ENCODE measurements at places on chromosomes 7 and 10. TPM values are rescaled to one million over a fixed set of nuclear protein-coding genes. Genes with fewer than 3 reads are reported as not detected.

KIAA1217 gene
- 0.70 TPM for total RNA-seq

WEE2 gene
- not detected for total RNA-seq

DNA sequence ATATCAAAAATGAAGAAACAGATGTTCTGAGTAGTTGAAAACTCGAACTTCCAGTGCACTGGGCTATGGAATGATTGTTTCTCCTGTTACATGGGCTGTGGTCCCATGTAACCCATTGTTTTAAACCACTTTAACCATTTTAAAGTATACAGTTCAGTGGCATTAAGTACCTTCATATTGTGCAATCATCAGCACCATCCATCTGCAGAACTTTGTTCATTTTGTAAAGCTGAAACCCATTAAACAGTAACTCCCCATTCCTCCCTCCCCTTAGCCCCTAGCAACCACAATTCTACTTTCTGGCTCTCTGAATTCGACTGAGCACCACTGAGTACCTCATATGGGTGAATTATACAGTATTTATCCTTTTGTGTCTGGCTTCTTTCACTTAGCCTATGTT, 217.4 kb downstream of the LRMDA start:
- no peak for DNase-seq

DNA sequence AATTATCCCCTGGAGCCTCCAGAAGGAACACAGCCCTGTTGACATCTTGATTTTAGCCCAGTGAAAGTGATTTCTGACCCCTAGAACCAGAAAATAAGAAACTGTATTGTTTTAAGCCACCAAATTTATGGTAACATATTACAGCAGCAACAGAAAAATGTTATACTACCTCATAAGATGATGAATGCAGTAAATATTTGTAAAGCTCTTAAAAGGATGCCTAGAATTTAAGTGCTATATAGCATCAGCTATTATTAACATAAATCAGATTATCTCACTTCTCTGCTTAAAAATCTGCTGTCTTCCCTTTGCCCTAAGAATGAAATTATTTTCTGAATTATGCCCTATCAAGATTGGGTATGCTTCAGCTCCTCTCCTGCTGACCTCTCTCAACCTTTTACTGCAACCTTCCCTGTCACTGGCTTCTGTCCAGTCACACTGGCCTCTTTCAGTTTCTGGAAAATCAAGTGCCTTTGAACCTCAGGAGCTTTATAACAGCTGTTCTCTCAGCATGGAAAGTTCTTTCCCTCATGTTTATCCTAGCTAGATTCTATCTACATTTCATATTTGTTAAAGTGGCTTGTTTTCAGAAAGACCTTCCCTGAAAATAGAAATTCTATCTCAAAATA, 78.9 kb downstream of the GPR37 start:
- DNase-seq, result no peak

DNA sequence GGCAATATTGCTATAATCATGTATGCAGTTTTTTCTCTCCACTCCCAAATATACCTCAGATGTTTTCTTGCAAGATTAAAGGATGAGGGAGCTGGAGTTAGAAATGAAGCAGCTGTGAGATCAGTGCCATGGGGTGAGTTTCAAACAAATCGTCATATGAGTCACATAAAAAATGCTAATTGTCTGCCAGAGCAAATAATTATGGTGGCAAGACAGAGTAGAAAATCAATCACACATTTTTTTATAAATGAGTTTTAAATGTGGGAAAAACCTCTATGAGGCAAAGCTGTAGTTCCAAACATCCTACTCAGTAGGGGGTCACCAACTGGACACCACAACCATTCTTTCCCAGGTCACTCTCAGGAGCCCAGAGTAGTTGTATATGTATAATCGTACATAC, 55.3 kb downstream of the CH25H start:
- DNase-seq, result no peak

DNA sequence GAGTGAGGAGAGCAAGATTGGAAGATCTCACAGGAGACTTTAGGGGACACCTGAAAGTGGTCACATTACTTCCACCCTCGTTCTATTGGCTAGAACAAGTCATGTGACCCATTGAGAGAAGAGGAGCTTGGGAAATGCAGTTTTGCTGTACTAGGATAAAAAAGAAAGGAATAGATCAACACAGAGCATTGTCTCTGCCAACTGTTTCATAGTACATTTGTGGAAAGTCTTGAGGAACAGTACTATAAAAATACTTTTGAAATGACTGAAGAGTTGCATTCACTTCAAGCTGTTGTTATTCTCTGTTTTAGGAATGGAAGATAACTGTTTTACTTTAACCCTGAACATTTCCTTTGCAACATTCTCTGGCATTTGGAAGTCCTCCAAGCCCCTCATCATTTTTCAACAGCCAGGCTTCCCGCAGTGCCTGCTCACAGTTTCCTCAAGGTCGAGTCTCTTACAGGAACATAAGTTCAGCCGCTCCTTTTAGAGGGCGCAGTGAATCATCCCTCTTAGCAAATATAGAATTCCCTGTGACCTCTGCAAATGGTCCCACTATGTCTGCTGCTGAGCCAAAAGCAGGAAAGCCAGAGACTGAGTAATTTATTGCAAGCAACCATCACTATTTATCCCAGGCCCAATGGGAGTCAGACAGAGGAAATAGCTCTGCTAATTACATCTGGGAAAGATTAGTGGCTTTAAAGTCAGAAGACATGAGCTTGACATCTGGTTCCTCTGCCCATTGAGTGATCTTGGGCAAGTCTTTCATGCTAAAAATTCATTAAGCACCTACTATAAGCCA, 40.7 kb downstream of the MRPL32 start:
- no peak for DNase-seq
